DMS 273 treated with DMSO at 0.1 percent for 48 hours (cell line): ENCODE measurements at places on chromosomes 5 and 9.

GRCh38 chr5:80355686-80356085, 35.9 kb downstream of the SPZ1 start:
- no peak for DNase-seq

GRCh38 chr5:78899922-78900362, 85.2 kb downstream of the ARSB start:
- DNase-seq: peak; percentile 12

GRCh38 chr9:113502427-113503034, 39.0 kb downstream of the RGS3 start:
- DNase-seq: no peak

DNA sequence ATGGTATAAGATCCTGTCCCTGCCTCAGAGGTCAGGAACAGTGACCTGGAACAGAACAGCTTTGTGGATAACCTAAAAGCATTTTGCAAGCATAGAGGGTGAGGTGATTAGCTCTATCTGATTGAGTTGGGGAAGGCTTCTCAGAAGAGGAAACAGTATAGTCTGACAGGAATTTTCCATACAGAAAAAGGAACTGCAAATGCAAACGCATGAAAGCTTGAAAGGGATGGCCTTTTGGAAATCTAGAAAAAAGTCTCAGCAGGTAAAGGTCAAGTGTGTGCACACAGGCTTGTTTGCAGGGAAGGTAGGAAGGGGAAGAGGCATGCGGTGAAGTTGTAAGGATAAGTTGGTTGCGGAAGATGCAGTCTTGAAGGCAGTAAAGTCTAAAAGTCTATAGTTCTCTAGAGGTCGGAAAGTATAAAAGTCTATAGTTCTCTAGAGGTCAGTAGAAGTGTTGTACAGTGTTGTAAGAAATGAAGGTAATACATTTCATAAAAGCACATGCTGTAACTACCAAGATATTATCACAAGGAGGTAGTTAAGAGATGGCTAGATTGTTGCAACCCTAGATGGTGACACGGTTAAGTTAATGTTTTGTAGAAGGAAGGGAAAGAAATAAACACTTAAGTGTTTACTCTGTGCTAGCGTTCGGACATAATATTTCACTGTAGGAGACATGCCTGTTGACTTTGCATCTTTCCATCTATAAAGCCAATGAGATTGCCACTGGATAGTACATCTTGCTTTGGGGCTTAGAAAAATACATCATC, 16.7 kb upstream of the HSPB3 start:
- no peak for DNase-seq

DNA sequence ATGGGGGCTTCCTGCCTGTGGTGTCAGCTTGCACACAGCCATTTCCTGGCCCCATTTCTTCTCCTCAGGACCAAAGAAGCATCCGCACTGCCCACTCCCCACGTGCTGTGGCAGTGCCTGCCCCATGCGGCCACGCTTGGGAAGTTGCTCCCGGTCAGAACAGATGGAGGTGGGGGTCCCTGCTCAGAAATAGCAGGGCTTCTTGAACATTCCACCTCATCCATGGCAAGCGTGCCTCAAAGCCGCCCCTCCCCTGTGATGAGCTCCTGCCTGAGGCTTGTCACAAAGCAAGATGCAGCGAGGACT, 238.2 kb downstream of the SYK start:
- DNase-seq: no peak

DNA sequence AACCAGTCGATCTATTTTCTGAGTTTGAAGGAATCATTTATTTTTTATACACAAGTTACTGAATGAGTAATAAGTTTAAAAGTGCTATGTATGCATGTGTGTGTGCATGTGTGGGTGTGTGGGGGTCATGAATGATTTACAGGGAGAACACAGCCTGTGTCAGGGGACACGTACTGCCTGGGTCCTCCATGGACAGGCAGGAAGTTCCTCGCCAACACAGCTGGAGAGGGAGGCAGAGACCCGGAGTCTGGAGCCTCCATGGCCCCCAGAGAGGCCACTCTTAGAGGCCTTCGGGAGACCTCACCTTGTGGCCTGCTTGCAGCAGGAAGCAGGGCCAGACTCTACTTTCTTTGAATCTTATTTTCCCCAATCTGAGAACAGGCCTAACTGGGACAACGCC, 144.7 kb downstream of the GABBR2 start:
- no peak for DNase-seq
